ENCODE measurements at places on chromosomes 13 and 19. TPM values are rescaled to one million over a fixed set of nuclear protein-coding genes. Genes with fewer than 3 reads are reported as not detected.

DNA sequence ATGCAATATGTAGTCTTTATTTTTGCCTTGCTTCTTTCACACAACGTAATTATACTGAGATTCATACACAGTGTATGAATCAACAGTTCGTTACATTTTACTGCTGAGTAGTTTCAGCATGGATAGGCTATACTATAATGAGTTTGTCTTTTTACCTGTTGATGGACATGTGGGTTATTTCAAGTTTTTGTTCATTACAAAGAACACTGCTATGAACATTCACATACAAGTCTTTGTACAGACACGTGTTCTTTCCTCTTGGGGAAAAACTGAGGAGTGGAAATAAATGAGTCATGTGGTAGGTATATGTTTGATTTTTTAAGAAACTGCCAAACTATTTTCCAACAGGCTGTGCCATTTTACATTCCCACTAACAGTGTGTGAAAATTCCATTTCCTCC, 35.1 kb downstream of the ENOX1 start:
- no peak for ATAC-seq

DNA sequence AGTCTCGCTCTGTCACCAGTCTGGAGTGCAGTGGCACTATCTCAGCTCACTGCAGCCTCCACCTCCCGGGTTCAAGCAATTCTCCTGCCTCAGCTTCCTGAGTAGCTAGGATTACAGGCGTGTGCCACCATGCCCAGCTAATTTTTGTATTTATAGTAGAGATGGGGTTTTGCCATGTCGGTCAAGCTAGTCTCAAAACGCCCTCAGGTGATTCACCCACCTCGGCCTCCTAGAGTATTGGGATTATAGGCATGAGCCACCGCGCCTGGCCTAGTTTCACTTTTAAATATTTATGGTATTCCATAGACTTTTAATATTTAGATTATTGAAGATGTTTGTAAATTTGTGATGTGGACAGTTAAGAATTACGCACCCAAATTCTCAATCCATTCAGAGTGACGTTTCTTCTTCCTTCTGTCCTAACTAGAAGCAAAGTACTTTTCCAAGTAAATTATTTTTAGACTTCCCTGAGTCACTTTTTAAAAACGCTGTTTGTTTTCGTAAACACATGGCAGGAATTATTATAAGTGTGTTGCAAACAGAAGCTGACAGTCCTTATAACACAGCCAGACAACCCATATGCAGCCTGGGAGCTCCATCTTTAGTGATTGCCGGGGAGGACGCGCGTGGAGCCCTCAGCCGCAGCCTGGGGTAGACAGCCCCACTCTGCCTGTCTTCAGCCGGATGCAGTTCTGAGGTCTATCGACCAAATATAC, 131.7 kb downstream of the ATP11A start:
- no peak for ATAC-seq

DNA sequence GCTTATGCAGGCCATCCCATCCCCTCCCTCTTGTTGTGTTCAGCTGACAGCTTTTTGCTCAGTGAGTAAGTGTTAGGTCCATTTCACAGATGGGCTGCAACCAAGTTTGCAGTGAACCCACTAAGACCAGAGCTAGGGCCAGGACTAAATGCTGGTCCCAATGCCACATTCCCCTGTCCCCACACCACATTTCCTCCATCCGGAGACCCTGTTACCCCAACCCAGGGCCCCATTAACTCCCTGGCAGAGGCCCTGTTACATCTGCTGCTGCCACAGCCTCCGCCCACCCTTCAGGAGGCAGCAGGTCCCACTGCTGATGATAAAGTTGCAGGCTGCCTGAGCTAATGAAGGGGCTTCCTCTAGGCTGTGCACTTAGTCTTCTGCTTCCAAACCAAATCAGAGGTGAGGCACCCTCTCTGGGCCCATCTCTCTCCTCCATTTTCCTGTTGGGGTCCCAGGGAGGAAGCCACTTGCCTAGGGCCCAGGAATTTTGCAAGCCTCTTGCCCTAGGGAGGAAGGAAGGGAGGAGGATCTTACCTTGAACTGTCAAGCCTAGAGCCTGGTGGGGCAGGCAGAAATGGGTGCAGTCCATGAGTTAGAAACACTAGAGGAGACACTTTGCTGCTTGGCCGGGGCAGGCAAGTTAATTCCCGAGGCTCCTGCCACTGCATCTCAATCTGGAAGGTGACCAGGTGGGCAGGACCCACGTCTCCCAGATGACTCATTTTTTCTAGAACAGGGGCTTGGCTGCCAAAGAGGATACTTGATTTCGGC, 3.4 kb upstream of the USF2 start:
- no peak for ATAC-seq

DNA sequence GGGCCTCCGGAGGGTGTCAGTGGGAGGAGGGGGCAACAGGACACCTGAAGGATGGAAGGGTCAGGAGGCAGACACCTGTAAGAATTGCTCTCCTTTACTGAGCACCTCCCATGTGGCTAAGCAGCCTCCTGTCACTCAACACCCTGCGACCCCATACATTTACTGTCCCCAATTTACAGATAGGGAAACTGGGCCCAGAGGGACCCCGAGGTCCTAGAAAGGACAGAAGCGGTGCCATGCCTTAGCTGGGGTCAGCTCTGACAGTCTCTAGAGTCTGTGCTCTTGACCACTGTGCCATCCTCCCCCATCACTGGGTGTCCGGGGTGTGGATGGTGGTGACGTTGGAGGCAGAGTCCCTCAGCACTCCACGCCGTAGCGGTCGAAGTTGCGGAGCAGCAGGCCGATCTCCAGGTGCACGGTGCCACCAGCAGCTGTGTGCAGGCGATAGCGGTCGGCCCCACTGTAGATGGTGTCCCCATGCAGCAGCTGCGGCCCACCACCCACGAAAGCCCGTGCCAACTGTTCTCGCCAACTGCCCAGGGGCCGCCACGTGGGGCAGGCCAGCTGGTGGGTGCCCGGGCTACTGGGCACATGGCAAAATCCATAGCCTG, 726 bp upstream of the TGFB1 start:
- ATAC-seq: no peak

GRCh38 chr13:112105892-112106291, 38.9 kb downstream of the SOX1 start:
- no peak for ATAC-seq

DNA sequence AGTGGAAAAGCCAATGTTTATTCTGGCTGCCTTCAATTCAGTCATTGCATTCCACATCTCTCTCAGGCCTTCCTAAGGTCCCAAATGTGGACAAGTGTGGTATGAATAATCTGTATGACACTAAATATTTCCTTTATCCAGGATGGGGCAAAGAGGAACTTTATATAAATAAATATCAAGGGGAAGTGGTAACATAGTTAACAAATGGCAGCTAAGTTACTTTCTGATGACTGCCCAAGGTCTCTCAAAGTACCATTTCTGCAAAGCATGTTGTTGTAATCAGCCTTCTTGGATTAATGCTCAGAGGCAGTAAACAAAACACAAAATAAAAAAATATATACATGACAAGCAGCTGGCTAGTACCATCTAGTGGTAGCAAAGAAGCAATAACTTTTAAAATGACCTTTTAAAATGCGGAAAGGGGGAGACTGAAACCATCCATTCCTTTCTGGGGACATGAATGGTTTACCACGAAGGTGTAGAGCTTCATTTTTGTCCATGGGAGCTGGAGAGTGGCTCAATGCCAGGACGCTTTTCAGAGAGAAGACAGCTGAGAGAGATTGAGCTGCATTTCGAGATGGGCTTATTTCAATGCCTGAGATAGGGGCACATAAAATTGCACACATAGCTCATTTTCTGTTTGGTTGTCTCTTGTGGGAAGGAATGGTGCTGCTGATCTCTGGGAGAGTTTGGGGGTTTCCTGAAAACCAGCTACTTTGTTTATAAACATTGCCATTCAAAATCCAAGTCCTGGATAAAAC, 259.2 kb downstream of the RFC3 start:
- no peak for ATAC-seq

GRCh38 chr19:10929402-10929794, 787 bp downstream of the TIMM29 start:
- ATAC-seq: no peak

- ATAC-seq: no peak
Observed at GRCh38 chr19:14361824-14362223, 19.4 kb upstream of the ADGRE5 start.

GRCh38 chr13:75202981-75203380, 279.0 kb downstream of the TBC1D4 start:
- ATAC-seq: no peak

The IGFL3 gene
- total RNA-seq: not detected

The PRPF31 gene
- total RNA-seq: 67.1 TPM

The CDADC1 gene
- total RNA-seq: 9.3 TPM

The FUT1 gene
- total RNA-seq: 3.5 TPM

The MIR17HG gene
- 9.3 TPM for total RNA-seq

The MAMSTR gene
- 1.6 TPM for total RNA-seq

The CAMSAP3 gene
- 2.1 TPM for total RNA-seq

The MADCAM1 gene
- 0.20 TPM for total RNA-seq
